ENCODE measurements at places on chromosomes 1 and 21.

DNA sequence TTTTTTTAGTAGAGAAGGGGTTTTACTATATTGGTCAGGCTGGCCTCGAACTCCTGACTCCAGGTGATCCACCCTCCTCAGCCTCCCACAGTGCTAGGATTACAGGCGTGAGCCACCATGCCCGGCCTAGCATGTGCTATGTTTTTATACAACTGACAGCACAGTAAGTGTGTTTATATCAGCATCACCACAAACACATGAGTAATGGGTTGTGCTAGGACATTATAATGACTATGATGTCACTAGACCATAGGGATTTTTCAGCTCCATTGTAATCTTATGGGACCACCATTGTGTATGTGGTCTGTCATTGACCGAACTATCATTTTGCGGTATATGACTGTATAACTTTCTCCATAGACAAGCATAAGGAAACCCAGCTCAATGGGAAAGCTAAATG is 6.3 kb downstream of the LEFTY2 start:
- DNase-seq, result no peak

GRCh38 chr21:33518899-33519298 is 23.0 kb downstream of the GART start:
- no peak for DNase-seq

- DNase-seq, result no peak
Observed at GRCh38 chr1:99218999-99219398, 45.3 kb upstream of the PLPPR4 start.

- DNase-seq, result no peak
Observed at GRCh38 chr1:52204696-52205095, 62.8 kb downstream of the ZFYVE9 start.

- no peak for DNase-seq
Observed at GRCh38 chr1:168483539-168483938, 60.3 kb downstream of the XCL2 start.

GRCh38 chr1:82245345-82246014 is 444.7 kb downstream of the ADGRL2 start:
- no peak for DNase-seq

- DNase-seq, result no peak
Observed at GRCh38 chr1:206558794-206559671, 51.7 kb downstream of the RASSF5 start.

GRCh38 chr21:36310016-36310415 is 10.0 kb upstream of the MORC3 start:
- no peak for DNase-seq

- no peak for DNase-seq
Observed at GRCh38 chr21:27369234-27369633, 402.3 kb upstream of the ADAMTS5 start.

- DNase-seq, result no peak
Observed at GRCh38 chr21:46540087-46540710, 64.7 kb downstream of the S100B start.

- no peak for DNase-seq
Observed at GRCh38 chr1:37323486-37324377, 150.6 kb upstream of the ZC3H12A start.

DNA sequence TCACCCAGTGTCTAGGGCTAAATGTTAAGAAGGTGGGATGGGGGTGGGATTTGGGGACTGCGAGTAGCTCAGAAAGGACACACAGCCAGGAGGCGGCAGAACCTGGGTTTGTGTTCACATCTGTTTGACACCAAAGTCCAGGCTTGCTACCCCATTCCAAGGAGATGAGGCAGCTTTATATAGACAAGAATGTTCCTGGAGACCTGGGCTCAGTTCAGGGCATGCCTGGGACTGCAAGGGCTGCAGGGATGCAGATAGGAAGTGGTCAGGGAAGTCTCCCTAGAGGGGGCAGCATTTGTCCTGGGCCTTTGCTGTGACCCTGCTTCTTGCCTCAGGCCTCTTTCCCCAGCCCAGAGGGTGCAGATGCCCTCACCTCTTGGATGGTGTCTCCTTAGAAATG is 16.3 kb downstream of the PADI3 start:
- DNase-seq, result no peak

- DNase-seq, result no peak
Observed at GRCh38 chr1:192726820-192727504, 81.9 kb upstream of the RGS2 start.

GRCh38 chr21:42164064-42164789 is 54.7 kb upstream of the ABCG1 start:
- DNase-seq, result no peak

Measured in GOT3 (cell line).